Esophagus squamous epithelium (tissue), 5 donors: ENCODE measurements at places on chromosomes 2 and 18.
A peak's percentile ranks its signal among the peaks of the same experiment; 100 is the strongest.

GRCh38 chr2:67311536-67311935, 85.6 kb upstream of the ETAA1 start:
- H3K4me1 ChIP-seq: no peaks in the 10 kb centered on the region
- no peaks in the 10 kb centered on the region for H3K27me3 ChIP-seq
- no peak for DNase-seq
- no peak overlapping the region for H3K4me3 ChIP-seq
- H3K27ac ChIP-seq: no peak overlapping the region
- no peaks in the 10 kb centered on the region for H3K36me3 ChIP-seq

GRCh38 chr2:231093933-231094332, 30.9 kb downstream of the HTR2B start:
- H3K36me3 ChIP-seq: no peaks in the 10 kb centered on the region
- no peaks in the 10 kb centered on the region for H3K4me1 ChIP-seq
- no peak overlapping the region for H3K27ac ChIP-seq
- H3K4me3 ChIP-seq: no peak overlapping the region

DNA sequence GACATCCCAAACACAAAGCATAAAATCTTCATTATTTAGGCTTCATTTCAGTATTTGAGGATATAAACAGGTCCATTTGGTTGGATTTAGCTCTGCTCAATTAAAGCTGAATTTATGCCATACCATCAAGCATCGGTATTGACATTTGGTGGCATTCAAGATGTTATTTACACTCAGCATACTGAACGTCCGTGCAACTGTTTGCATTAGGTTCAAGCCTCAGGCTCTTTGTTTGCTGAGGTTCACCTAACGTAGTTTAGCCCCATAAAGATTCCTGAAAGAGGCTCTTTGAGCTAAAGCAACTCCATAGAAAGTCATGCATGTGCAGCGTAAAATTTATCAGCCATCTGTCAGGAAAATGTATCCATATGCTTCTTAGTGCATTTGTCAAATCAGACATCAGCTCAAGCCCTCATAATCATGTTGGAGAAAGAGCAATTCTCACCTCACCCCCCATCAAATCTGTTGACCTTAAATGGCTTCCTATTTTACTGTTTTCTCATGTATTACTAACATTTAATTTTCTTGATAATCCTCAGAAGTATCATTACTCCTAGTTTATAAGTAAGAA, 366.9 kb downstream of the EPHA4 start:
- no peak overlapping the region for H3K27ac ChIP-seq
- no peaks in the 10 kb centered on the region for H3K27me3 ChIP-seq
- no peak overlapping the region for H3K4me3 ChIP-seq
- no peaks in the 10 kb centered on the region for H3K36me3 ChIP-seq

- no peaks in the 10 kb centered on the region for H3K4me1 ChIP-seq
- no peak for DNase-seq
- H3K36me3 ChIP-seq: no peaks in the 10 kb centered on the region
- H3K27ac ChIP-seq: no peak overlapping the region
- no peaks in the 10 kb centered on the region for H3K27me3 ChIP-seq
- H3K4me3 ChIP-seq: no peak overlapping the region
Observed at GRCh38 chr18:14999085-14999975, 251.4 kb downstream of the ANKRD30B start.

GRCh38 chr2:111898703-111899514, 502 bp downstream of the MERTK start:
- H3K27ac ChIP-seq: peak overlapping the region; percentile 83
- peaks cover 12% of the 10 kb centered on the region for H3K4me1 ChIP-seq

DNA sequence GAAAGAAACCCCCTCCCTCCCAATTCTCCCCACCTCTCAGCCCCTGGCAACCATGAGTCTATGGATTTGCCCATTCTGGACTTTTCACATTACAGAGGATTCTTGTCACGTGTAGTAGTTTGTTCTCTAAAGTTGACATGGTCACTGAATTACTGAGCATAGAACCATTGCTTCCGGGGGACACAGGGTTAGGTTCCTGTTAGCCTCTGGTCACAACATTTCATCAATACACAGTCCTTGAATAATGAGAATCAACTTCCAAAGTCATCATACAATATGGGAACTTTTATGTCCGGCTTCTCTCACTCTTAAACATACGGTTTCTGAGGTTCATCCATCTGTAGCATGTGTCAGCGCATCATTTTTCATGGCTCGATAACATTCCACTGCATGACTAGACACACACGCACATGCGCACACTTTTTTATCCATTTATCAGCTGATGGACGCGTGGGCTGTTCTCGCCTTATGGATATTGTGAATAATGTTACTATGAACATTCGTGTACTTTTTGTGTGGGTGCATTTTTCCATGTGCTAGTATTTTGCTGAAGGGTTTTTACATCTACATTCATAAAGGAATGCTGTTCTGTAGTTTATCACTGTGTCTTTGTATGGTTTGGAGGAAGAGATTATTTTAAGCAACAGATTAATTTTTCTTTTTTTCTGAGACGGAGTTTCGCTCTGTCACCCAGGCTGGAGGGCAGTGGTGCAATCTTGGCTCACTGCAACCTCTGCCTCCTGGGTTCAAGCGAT, 48.1 kb downstream of the PARD6G start:
- H3K4me3 ChIP-seq: no peak overlapping the region
- no peaks in the 10 kb centered on the region for H3K27me3 ChIP-seq
- DNase-seq: no peak
- no peak overlapping the region for H3K27ac ChIP-seq
- H3K4me1 ChIP-seq: no peaks in the 10 kb centered on the region

DNA sequence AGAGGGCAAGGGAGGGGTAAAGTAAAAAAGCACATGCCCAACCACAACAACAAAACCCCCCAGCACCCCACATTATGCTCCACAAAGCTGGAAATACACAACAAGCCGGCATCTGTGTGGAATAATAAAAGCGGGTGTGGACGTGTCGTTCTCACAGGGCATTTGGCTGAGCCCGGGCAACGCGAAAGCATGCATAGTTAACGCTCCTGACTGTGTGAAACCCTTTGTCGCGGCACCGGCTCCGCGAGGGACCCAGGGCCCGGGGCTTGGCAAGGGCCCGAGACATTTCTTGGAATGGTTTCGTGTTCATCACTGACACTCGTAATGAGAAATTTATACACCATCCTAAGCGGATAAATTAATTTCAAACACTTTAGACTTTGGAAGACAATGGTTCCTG, 165.6 kb downstream of the INHBB start:
- H3K4me3 ChIP-seq: no peak overlapping the region
- H3K27me3 ChIP-seq: no peaks in the 10 kb centered on the region
- no peak overlapping the region for H3K27ac ChIP-seq
- no peaks in the 10 kb centered on the region for H3K36me3 ChIP-seq
- peaks cover 21% of the 10 kb centered on the region for H3K4me1 ChIP-seq

GRCh38 chr2:188869550-188869949, 104.6 kb upstream of the COL3A1 start:
- no peak overlapping the region for H3K27ac ChIP-seq
- H3K27me3 ChIP-seq: no peaks in the 10 kb centered on the region
- H3K4me3 ChIP-seq: no peak overlapping the region
- H3K36me3 ChIP-seq: no peaks in the 10 kb centered on the region
- H3K4me1 ChIP-seq: no peaks in the 10 kb centered on the region

- peaks cover 12% of the 10 kb centered on the region for H3K4me1 ChIP-seq
- H3K27ac ChIP-seq: no peak overlapping the region
- DNase-seq: no peak
- H3K36me3 ChIP-seq: no peaks in the 10 kb centered on the region
- no peak overlapping the region for H3K4me3 ChIP-seq
Observed at GRCh38 chr2:29106980-29107388, 8.2 kb upstream of the CLIP4 start.

GRCh38 chr2:26344581-26345282, 1.2 kb upstream of the SELENOI start:
- H3K4me3 ChIP-seq: peak overlapping the region; percentile 98
- DNase-seq: no peak
- peaks cover 16% of the 10 kb centered on the region for H3K4me1 ChIP-seq

GRCh38 chr2:3712424-3712823, 9.0 kb downstream of the DCDC2C start:
- H3K27ac ChIP-seq: no peak overlapping the region
- H3K27me3 ChIP-seq: no peaks in the 10 kb centered on the region
- H3K36me3 ChIP-seq: no peaks in the 10 kb centered on the region
- H3K4me3 ChIP-seq: no peak overlapping the region

- no peak for DNase-seq
- no peak overlapping the region for H3K27ac ChIP-seq
- no peaks in the 10 kb centered on the region for H3K27me3 ChIP-seq
- no peaks in the 10 kb centered on the region for H3K36me3 ChIP-seq
- no peak overlapping the region for H3K4me3 ChIP-seq
Observed at GRCh38 chr18:55116863-55117262, 157.6 kb upstream of the CCDC68 start.

DNA sequence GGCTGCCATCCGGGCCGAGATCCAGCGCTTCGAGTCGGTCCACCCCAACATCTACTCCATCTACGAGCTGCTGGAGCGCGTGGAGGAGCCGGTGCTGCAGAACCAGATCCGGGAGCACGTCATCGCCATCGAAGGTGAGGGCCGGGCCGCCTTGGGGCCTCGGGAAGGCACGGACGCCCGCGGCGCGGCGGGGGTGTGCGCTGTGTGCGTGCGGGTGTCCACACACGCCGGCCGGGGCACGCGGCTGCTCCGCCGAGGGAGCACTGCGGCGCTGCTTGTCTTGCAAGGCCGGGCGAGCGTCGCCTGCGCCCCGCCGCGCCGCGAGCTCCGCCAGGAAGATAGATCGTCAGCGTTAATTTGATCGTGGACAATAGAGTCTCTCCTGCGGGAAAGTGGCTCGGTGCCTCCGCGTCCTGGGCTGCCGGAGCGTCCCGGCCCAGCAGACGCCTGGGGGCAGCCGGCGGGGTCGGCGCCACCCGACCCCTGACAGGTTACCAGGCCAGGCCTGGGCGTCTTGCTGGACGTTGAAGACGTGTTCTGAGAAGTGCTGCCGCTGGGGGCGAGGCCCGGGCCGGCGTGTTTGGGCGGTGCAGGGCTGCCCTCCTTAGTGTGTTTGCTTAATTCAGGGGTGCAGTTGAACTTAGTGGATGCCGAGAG, 1.0 kb downstream of the AGAP1 start:
- no peaks in the 10 kb centered on the region for H3K36me3 ChIP-seq
- H3K27me3 ChIP-seq: no peaks in the 10 kb centered on the region
- peak overlapping the region; percentile 59 for H3K4me3 ChIP-seq
- DNase-seq: no peak

DNA sequence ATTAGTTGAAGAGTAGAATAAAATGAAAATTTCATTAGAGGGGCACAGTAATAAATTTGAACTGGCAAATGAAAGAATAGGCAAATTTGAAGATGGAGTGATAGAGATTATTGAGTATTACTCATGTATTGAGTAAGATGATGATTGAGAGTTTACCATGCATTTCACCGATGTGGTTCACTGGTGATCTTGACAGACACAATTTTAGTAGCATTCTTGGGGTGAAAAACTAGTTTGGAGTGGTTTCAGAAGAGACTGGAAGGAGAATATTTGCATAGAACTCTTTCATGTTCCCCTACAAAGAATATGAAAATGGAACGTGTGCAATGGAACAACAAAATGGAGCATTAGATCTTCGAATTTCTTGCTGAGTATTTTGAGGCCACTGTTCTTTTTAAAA, 121.4 kb downstream of the ASXL3 start:
- H3K27me3 ChIP-seq: no peaks in the 10 kb centered on the region
- no peaks in the 10 kb centered on the region for H3K36me3 ChIP-seq
- H3K27ac ChIP-seq: no peak overlapping the region
- H3K4me1 ChIP-seq: no peaks in the 10 kb centered on the region

GRCh38 chr18:55587418-55588110, 428 bp downstream of the TCF4 start:
- peak overlapping the region; percentile 61 for H3K4me3 ChIP-seq
- no peaks in the 10 kb centered on the region for H3K27me3 ChIP-seq
- H3K4me1 ChIP-seq: peaks cover 58% of the 10 kb centered on the region
- no peaks in the 10 kb centered on the region for H3K36me3 ChIP-seq
- peak overlapping the region; percentile 87 for H3K27ac ChIP-seq
- no peak for DNase-seq

GRCh38 chr2:20371323-20372025, 20.8 kb upstream of the PUM2 start:
- H3K27ac ChIP-seq: peak overlapping the region; percentile 2
- H3K4me1 ChIP-seq: peaks cover 6% of the 10 kb centered on the region
- no peaks in the 10 kb centered on the region for H3K36me3 ChIP-seq
- DNase-seq: no peak

GRCh38 chr2:9145752-9146430, 60.7 kb upstream of the ASAP2 start:
- no peak overlapping the region for H3K27ac ChIP-seq
- H3K4me3 ChIP-seq: no peak overlapping the region
- H3K36me3 ChIP-seq: no peaks in the 10 kb centered on the region
- no peaks in the 10 kb centered on the region for H3K4me1 ChIP-seq
- no peaks in the 10 kb centered on the region for H3K27me3 ChIP-seq
- DNase-seq: no peak

- H3K4me3 ChIP-seq: peak overlapping the region; percentile 55
- peaks cover 15% of the 10 kb centered on the region for H3K4me1 ChIP-seq
Observed at GRCh38 chr2:42102024-42102590, 54.3 kb downstream of the PKDCC start.

- H3K4me3 ChIP-seq: peak overlapping the region; percentile 74
- peaks cover 21% of the 10 kb centered on the region for H3K4me1 ChIP-seq
- no peaks in the 10 kb centered on the region for H3K27me3 ChIP-seq
- peak overlapping the region; percentile 92 for H3K27ac ChIP-seq
- H3K36me3 ChIP-seq: peaks cover 26% of the 10 kb centered on the region
Observed at GRCh38 chr2:219598308-219599078, 836 bp downstream of the STK11IP start.

- H3K4me3 ChIP-seq: no peak overlapping the region
- no peak for DNase-seq
- no peak overlapping the region for H3K27ac ChIP-seq
- peaks cover 20% of the 10 kb centered on the region for H3K4me1 ChIP-seq
- no peaks in the 10 kb centered on the region for H3K27me3 ChIP-seq
Observed at GRCh38 chr18:5466256-5466655, 77.5 kb downstream of the EPB41L3 start.

- H3K4me1 ChIP-seq: no peaks in the 10 kb centered on the region
- no peak overlapping the region for H3K27ac ChIP-seq
- no peak overlapping the region for H3K4me3 ChIP-seq
- H3K36me3 ChIP-seq: peaks cover 76% of the 10 kb centered on the region
Observed at GRCh38 chr2:36511858-36512603, 85.9 kb downstream of the FEZ2 start.

- no peak for DNase-seq
- no peak overlapping the region for H3K27ac ChIP-seq
- no peaks in the 10 kb centered on the region for H3K27me3 ChIP-seq
Observed at GRCh38 chr2:111944531-111945210, 46.3 kb downstream of the MERTK start.

DNA sequence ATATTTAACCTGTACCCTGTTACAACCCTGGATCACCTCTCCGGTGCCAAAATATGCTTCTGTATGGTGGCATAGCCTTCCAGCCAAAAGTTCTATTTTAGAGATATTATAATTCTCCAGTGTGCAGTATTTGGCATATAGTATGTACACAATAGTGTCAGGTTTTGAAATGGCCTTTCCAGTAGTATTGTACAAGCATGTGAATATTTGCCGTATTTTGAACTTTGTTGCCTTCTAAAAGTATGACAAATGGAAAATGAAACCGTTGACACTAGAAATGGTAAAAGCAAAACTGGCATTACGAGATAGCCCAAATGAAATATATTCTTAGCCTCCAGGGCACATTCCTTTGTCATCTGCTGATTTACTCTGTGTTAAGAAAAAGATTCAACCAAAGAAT, 431.2 kb downstream of the LRP1B start:
- H3K27ac ChIP-seq: no peak overlapping the region
- no peak overlapping the region for H3K4me3 ChIP-seq
- no peaks in the 10 kb centered on the region for H3K36me3 ChIP-seq
- H3K27me3 ChIP-seq: no peaks in the 10 kb centered on the region
- DNase-seq: no peak
